ENCODE measurements at places on chromosomes 5 and 9. TPM values are rescaled to one million over a fixed set of nuclear protein-coding genes. Genes with fewer than 3 reads are reported as not detected.

- no peak for DNase-seq
These were observed 349.9 kb upstream of the CCNH start for GRCh38 chr5:87762631-87763030.

DNA sequence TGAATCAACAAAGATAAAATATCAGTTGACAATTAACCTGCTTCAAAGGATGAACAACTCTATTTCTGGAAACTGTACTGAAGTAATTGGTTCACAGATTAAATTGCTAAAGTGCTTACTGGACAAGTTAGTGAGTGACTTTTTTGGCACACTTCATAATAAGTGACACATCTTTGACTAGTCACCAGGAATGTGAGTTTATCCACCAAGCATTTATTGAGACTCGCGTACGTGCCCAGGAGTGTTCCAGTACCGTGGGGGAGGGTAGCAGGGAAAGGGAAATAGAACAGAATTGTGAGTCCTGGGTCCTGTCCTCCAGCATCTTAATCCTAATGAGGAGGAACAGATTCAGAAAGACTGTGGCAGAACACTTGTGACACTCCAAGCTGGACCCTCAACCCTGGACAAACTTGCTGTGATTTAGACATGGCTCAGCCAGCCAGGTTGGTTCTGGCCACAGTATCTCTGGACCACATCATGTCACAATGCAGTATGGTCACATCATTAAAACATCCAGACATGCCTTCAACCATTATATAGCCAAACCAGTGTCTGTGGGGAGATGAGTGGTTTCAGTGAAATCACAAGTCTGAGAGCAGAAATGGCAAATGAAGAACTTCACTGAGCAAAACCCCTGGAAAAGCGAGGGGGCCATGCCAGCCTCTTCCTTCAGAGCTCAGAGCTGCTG lies 623.1 kb downstream of the BNC2 start:
- no peak for DNase-seq

DNA sequence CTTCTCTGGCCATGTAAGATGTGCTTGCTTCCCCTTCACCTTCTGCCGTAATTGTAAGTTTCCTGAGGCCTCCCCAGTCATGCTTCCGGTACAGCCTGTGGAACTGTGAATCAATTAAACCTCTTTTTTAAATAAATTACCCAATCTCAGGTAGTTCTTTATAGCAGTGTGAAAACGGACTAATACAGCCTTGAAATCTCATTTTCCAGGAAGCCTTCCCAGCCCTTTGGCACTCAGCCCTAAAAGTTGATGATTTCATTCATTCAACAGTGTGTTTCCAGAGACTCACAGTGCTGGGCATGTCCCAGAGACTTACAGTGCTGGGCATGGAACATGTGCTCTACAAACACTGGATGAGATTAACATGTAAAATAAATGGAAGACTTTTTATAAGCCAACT lies 135.8 kb downstream of the DCP2 start:
- no peak for DNase-seq

DNA sequence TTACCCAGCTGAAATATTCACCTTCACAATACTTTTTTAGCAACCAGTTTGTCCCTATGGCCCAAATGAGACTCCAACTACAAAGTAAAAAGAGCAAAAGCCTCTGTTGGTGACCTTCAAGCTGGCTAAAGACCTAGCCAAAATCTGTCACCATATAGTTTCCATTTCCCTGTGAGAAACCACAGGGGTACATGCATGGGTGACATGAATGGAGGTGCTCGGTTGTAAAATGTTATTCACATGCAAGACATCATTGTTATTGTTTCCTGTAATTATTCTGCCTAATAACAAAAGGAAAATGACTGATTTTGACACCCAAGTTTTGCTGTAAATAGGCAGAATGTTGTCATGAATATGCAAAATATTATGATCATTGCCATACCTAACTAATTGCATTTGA lies 285.3 kb downstream of the ZNF608 start:
- DNase-seq: no peak

- DNase-seq: no peak
These were observed 351.7 kb downstream of the CWC27 start for GRCh38 chr5:65120371-65120967.

- DNase-seq: peak; percentile 16
These were observed 23.4 kb downstream of the MEGF10 start for GRCh38 chr5:127313847-127314473.

DNA sequence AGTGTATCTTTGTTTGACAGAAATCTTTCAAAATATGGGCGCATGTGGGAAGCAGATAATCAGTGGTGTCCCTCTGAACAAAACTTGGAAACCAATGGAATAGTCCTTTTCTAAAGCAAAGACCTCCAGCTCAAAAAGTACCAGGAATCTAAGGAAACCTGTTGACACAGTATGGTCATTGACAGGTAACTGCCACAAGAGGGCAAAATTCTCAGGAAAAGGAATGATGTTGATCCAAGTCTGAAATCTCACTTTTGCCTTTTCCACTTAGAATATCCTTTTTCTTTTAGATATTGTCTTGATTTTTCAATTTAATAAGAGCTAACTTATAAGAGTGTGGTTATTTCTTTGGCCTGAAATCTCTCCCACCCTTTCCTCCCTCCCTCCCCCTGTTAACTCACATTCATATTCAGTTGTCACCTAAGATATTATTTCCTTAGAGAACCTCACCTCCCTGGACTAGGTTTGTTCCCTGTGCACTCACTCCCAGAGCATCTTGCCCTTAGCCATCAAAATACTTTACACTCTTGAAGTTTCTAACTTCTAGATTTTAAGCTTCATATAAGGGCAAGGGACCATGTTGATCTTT lies 59.0 kb upstream of the BARX1 start:
- DNase-seq: peak; percentile 41

DNA sequence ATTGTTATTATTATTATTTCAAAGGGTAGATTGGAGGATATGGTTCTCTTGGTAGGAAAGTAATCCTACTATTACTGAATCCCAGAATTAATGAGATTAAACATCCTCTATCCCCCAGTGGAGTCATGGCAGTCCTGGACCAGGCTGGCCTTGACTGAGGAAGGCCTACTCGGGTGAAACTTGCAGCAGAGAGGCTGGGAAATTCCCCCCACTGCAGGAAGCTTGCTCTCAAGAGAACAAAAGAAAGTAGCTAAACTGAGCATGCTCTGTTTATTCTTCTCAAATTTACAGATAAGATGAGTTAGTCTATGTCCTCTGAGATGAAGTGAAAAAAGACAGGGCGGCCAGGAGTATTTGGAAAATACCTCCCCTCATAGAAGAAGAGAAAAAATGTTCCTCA lies 233.9 kb upstream of the RPS23 start:
- no peak for DNase-seq

DNA sequence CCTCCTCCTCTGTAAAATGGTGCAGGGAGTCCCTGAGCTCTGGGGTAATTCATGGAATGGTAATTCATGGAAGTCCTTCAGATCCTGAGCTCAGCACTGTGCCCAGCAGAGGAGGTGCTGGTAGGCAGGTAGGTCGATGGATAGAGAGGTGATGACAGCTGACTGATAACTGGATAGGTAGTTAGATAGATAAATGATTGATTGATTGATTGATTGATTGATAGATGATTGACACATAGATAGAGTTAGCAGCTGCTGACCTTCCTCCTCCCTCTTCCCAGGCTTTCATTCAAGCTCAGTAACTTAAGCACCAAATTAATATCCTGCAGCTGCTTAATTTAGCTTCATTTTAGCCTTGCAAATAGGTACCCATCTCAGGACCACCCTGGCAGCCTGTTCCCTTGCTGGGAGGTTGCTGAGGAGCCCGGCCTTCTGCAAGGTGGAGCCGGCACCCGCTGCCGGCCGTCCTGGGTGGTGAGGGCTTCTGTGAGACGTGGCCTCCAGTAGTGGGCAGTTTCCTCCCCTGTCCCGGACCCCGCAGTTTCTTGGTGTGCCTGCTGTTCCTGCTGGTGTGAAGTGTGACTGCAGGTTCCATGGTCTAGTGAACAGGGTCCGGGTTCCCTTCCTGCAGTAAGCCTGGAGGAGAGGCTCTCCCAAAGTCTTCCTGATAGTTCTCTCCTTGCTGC lies 13.4 kb downstream of the OLFM1 start:
- no peak for DNase-seq

- DNase-seq: no peak
These were observed 4.7 kb downstream of the DNAI1 start for GRCh38 chr9:34463098-34463900.

DNA sequence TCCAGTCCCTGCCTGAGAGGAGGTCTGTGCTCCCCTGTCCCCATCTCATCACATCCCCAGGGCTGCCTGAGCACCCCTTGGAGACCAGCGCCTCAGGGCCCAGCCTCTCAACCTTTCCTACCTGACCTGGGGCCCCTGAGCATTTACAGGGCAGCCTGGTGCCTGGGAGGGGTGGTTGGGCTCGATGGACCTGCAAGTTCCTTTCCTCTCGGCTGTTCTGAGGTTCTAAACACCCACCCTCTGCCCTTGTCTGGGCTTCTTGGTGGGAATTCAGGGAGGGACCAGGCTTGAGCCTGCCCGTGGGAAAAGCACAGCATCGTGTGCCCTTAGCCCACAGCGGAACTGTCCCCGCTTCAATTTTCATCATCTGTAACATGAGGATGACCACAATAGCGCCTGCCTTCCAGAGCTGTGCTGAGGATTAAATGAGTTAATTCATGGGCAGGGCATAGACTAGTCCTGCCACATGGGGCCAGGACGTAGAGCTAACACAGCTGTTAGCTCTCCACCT lies 91.0 kb upstream of the SH3PXD2B start:
- DNase-seq: no peak

DNA sequence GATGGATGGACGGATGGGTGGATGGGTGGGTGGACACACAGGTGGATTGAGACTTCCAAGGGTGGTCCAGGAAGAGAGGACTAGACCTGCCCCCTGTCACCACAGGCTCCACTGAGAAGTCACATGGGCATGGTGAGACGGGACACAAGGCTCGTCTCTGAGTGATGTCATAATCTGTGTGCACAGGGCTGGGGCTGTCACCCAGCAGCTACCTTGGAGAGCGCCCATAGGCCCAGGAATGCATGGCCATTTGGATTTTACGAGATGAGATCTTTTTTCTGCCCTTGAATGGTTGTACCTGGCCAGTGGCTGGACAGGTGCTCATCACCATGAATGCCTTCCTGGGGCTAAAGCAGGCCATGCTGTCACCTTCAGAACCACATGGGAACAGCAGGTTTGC lies 3.1 kb downstream of the OLFM1 start:
- DNase-seq: no peak

DNA sequence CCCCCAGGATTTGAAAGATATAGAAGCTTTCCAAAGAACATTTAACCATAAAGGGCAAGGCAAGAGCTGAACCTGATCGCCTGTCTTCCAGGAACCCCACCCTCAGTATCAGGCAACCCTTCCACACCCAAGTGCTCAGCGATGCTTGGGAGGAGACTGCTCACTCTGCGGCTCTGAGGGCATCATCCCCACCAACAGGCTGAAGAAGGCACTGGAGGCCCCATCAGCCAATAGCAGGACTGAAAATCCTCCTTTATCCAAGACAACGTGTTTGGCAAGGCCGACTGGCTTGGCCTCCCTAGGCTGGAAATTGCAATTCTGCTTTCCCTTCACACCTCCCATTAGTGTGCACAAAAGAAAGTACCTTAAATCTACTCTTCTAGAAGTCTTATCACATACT lies 1.4 kb upstream of the PPP2CA start:
- DNase-seq: peak; percentile 25

DNA sequence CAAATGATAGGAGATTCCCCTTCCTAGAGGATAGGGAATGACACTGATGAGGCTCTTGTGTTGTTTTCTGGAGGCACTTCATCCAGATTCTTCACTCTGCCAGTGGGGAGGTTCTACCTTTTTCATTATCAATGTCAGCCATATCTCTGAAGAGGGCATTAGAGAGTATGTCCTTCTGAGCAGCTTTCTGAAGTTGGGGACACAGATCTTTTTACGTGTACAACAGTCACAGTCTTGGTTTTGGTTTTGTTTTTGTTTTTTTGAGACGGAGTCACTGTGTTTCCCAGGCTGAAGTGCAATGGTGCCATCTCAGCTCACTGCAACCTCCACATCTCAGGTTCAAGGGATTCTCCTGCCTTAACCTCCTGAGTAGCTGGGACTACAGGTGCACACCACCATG lies 22.6 kb downstream of the CENPH start:
- no peak for DNase-seq

GRCh38 chr5:55900068-55900467 lies 48.9 kb downstream of the IL31RA start:
- DNase-seq: no peak

DNA sequence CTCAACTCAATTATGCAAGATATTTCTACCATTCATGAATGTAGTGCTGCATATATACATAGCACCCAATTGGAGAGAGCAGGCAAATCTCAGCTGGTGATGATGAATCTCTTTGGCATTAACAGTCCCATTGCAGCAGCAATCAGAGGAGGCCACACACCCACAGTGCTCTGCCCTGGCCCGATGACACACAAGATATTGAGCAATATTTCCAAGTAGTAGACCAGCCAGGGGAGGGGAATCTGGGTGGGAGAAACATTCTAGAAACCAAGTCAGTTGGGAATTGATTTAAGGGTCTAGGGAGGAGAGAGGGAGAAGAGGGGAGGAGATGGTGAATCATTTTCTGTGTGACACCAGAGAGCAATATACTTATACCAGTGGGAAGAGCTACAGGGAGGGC lies 14.9 kb upstream of the C5orf63 start:
- DNase-seq: no peak

DNA sequence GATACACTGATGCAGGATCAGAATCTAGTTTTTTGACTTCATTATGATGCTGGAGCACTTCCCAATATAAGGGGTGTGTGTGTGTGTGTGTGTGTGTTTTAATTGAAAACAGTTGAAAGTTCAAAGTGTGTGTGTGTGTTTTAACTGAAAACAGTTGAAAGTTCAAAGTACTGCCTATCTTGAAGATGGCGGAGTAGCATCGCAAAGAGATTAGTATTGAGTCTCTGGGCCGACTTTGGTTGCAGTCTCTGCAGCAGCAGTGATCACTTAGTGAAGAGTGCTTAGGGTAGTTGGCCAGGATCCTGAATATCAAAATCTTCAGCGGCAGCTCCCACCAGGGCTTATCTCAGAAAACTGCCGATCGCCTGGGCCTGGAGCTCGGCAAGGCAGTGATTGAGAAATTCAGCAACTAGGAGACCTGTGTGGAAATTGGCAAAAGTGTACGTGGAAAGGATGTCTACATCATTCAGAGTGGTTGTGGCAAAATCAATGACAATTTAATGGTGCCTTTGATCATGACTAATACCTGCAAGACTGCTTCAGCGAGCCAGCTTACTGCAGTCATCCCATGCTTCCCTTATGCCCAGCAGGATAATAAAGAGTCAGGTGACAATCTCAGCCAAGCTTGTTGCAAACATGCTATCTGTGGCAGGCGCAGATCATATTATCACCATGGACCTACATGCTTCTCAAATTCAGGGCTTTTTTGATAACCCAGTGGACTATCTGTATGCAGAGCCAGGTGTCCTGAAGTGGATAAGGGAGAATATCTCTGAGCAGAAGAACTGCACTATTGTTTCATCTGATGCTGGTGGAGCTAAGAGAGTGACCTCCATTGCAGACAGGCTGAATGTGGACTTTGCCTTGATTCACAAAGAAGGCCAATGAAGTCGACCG lies 7.3 kb upstream of the SCAI start:
- no peak for DNase-seq

- DNase-seq: peak; percentile 26
These were observed 26.2 kb downstream of the TYRP1 start for GRCh38 chr9:12719431-12719830.

Gene PTGES
- not detected for total RNA-seq

Gene PCDHB8
- 0.82 TPM for total RNA-seq

Gene LMX1B
- not detected for total RNA-seq

Gene BAAT
- 0.71 TPM for total RNA-seq

Gene CDO1
- total RNA-seq: 5.3 TPM

Gene KCTD16
- 0.02 TPM for total RNA-seq

Gene PRUNE2
- 0.02 TPM for total RNA-seq

Gene TMEM167A
- 78.7 TPM for total RNA-seq

Gene TMOD1
- 0.04 TPM for total RNA-seq

Gene NUDCD2
- total RNA-seq: 39.2 TPM
